ENCODE measurements at places on chromosomes 12 and 14.

- no peak for DNase-seq
Observed at GRCh38 chr12:90585640-90586304, 369.2 kb downstream of the CCER1 start.

GRCh38 chr12:32644431-32644830 lies 34.7 kb upstream of the DNM1L start:
- peak; percentile 19 for DNase-seq

DNA sequence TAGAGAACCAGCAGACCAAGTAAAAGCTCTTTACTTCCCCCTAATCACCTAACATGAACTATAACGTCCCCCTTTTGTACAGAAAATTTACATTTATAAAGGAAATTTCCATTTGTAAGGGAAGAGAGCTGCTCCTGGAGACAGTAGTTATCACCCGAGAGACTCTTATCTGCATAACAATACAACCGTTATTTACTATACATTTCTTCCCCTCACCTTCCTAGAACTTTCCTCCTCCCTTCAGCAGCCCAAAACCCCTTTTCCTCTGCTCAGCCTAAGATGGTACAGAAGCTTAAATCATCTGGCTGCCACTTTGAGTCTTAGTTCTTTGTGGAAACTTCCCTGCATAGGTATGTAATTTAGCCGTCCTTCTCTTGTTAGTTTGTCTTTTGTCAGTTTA lies 40.4 kb upstream of the ETV6 start:
- no peak for DNase-seq

DNA sequence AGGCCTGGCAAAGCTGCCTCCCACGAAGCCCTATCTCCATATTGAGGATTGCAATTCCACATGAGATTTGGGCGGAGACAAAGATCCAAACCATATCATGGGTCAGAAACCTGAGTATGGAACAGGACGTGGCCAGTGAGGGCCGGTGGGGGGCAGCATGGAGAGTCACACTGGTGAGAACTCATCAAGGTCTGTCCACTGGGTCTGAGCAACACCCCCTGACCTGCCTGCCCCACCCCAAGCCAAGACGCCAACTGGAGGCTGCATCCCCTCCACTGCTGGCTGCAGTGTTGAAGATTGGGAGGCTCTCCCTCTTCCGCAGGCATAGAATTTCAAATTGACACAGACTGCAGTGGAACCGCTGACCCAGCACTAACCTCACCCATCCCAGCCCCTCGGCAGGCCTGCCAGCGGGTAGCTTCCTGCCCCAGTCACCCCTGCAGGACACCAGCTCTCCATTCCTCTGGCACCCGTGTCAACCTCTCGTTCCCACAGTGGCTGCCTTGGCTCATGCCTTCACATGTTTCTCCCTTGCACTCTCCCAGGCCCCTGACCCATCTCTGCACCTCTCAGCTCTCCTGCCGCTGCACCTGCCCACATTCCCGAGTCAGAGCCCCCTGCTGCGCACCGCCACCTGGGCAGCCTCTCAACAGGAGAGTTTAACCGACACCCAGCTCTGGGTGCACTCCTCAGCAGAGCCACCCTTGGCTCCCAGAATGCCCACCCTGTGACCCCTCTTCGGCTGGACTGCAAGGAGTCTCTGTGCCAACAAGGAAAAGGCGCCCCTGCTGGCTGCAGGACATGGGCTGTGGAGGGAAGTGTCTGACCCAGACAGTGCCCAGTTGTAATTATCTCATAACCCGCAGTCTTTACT lies 45.2 kb upstream of the PPP2R5C start:
- DNase-seq = no peak

DNA sequence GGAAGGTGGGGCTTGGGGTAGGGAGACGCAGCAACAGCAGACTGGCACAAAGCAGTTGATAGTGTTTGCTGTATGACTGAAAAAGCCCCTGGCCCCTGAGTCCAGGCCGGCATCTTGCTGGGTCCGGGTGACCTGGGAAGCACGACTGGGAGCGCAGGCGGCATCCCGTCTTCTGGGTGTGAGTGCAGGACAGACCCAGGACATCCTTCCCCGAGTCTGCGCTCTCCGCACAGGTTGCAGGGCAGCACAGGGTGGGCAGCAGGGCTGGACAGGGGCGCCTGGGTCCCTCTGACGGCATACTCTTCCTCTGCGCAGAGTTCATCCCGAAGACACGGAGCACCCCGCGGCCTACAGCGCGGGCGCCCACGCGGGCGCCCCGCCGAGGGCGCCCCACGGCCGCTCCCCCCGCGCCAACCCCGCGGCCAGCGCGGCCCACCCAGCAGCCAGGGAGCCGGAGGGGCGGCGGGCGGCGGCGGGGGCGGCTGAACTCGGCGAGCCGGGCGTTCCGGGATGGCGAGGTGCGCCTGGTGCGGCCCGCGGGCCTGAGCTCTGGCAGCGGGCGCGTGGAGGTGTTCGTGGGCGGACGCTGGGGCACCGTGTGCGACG lies 9.2 kb upstream of the CYP46A1 start:
- DNase-seq = no peak

DNA sequence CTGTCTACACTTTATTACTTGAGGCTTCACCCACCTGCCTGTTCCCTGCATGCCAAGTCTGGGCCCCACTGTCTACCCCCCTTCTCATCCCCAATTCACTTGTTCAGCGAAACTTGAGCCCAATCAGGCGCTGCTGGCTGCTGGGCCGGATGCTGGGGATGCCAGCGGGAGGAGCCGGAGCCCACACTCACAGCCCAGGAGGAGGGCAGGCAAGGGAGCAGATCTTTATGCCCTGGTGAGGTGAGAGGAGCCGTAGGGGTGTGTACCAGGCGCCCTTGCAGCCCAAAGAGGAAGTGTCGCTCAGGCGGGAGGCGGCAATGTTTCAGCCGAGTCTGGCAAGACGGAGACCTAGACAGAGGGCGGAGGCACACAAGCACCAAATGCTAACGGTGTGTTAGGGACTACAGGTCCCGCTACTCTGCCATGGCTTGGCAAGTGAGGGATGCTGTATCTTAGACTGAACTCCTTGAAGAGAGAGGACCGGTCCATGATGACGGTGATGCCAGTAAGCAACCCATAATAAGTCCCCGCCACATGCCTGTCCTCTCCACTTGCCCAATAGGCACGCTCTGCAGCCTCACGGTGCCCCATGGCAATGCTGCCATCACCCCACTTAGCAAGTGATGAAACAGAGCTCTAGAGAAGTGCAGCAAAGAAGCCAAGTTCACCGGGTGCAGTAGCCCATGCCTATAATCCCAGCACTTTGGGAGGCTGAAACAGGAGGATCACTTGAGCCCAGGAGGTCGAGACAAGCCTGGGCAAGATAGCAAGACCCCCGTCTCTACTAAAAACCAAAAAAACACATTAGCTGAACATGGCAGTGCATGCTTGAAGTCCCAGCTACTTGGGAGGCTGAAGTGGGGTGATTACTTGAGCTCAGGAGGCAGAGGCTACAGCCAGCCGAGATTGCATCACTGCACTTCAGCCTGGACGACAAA lies 41.6 kb downstream of the LRRC74A start:
- DNase-seq = no peak

GRCh38 chr12:5737778-5738177 lies 207.3 kb downstream of the ANO2 start:
- no peak for DNase-seq

DNA sequence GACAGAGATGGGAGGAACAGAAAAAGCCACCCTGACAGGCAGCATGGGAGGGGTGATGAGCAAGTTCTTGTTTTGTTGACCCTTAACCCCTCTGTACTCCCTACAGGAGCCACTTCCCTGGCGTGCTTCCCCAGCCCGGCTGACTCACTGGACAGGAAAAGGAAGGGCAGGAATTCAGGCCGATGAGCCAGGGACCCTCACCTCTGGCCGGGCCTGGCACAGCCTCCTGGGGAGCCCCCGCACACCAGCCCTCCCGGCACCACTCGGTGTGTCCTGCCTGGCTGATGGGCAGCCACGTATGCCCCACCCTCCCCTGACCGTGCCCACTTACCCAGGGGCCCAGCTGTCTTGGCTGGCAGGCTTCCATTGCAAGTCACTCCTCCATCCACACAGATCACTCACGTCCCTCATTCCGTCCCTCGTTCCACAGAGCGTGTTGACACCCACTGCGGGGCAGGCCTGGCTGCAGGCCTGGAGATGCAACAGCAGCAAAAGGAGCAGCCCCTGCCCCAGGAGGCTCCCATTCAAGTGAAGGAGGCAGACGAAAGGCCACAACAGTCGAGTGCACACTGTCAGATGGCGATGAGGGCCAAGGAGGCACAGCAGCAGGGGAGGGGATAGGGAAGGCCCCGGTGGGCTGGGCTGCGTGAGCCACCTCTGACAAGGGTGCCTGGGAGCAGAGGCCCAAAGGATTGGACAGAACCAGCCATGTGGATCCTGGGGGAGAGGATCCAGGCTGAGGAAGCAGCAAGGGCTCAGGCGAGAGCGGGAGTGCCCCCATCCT lies 19.7 kb upstream of the CD9 start:
- DNase-seq = peak; percentile 32

DNA sequence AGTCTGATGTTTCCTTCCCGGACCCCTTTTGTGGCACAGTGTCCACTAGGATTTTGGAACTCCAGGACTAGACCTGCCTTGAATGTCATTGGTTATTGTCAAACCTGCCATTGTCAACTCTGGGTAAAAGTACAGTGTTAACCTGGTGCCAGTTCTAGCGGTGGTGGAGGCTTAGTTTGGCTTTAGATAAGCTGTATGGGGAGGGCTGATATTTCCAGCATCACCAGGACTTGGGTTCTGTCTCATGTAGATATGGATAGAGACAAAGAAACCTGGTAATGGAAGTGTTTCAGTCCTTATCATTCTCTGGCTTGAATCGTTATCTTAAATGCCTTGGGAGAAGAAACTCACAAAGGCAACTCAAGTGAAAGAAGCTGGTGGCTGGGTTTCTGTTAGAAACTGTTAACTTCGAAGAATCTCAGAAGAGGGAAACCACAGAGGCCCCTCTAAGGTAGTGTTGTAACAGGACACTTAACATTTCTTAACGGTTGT lies 10.6 kb downstream of the CHST11 start:
- DNase-seq = no peak

DNA sequence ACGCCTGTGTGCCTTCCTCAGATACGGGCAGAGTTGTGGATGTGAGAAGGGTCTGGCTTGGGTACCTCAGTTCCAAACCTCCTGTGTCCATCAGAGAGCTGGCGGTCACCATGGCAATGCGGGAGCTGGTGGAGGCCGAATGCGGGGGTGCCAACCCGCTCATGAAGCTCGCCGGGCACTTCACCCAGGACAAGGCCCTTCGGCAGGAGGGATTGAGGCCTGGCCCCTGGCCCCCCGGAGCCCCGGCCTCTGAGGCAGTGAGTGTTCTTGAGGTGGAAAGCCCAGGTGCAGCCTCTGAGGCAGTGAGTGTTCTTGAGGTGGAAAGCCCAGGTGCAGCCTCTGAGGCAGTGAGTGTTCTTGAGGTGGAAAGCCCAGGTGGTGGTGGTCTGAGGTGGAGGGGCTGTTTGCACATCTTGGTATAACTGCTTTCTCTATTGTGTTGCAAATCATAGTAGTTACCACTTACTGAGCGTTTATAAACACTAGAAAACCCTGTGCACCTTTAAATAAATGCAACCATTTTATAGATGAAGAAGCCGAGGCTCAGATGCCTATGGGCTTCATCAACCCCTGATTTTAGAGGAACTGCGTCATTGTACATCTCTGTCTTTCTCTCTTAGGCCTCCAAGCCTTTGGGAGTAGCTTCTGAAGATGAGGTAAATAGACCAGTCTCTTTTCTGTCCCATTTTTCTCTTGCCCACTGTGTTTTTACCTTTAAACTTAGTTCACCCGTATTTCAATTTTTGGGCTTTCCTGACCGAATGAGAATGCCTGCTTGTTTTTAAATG lies 976 bp downstream of the PEX5 start:
- DNase-seq = peak; percentile 44

GRCh38 chr12:30440826-30441602 lies 254.7 kb downstream of the IPO8 start:
- DNase-seq = no peak

DNA sequence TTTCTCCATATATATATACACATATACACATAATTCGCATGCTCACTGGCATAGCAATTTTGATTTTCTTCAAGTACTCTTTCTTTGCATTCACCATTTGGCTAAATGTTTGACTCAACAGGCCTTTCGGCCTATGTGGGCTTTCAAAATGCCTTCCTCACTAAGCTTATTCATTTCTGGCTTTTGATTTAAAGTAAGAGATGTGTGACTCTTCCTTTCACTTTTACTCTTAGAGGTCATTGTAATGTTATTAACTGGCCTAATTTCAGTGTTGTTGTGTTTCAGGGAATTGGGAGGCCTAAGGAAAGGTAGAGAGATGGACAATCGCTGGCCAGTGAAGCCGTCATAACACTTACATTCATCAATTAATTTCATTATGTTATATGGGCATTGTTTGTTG lies 14.5 kb upstream of the KLRD1 start:
- DNase-seq = no peak

DNA sequence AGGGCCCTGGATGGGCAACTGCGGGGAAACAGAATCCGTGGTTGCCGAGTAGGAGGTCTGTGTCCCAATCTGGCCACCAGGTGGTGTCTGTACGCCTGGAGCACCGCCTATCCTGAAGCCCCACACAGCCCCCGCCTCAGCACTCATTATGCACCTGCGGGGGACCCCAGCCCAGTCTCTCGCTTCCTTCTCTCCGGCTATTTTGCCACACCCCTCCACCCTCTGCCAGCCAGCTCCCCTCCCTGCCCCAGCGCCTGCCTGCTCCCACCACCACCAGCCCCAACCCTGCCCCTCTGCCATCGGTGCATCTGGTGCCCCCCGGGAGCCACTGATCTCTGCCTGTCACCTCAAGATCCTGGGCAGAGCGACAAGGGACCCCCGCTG lies 2.2 kb upstream of the NXPH4 start:
- peak; percentile 73 for DNase-seq

DNA sequence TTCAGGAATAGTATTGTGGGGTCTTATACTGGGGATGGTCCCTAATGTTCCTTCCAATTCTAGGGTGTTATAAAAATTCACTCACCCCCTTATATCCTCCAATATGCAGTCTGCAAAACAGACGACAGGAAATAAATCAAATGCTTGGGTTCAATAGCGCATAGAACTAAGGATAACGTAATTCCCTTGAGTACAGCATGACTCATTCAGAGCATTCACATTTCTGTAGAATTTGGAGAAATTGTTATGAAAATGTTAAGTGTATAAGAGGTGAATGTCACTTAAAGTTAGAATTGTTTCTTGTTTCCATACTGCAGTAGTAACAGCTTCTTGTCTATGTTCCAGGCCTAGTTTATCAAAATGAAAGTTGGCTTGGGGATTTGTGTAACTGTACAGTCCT lies 271.4 kb downstream of the RPS29 start:
- DNase-seq = no peak

- DNase-seq = no peak
Observed at GRCh38 chr12:131008-131407, 64.4 kb downstream of the IQSEC3 start.

DNA sequence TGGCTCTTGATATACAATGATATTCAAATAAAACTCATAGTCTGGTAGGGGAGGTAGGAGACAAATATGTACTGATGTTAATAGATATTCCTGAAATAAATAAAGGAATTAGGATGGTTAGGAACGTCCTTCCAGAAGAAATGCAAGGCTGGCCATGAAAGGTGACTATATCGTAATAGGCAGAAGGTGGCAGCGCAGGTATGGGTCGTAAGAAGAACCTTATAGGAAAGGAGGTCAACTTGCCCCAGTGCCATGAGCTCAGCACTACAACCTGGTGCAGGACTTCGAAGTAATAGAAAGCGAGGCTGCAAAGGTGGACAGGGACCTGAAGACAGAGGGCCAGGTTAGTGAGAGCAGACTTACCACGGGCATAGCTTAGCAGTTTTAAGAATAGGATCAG lies 55.3 kb upstream of the FGD4 start:
- DNase-seq = no peak

Measured in astrocyte of the hippocampus (primary cell).